Epithelial cell of prostate (primary cell): ENCODE measurements at places on chromosomes 3 and 15.

DNA sequence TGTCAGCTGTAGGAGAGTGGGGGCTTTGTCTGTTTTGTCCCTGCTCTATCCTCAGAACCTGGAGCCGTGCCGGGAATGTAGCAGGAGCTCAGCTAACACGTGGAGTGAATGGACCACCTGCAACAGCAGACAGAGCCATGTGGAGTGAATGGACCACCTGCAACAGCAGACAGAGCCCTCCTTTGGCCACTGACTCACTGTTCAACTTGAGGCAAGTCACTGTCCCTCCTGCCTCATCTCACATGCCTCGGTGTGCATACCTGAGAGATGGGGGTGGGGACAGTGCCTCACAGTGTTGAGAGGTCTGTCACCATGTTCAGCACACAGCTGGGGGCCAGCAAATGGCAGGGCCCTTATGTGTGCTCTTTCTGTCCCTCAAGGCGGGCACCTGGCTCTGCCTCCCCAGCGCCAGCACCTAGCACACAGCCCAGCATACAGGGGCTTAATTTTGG, 27.9 kb downstream of the FEM1B start:
- no peak for DNase-seq

DNA sequence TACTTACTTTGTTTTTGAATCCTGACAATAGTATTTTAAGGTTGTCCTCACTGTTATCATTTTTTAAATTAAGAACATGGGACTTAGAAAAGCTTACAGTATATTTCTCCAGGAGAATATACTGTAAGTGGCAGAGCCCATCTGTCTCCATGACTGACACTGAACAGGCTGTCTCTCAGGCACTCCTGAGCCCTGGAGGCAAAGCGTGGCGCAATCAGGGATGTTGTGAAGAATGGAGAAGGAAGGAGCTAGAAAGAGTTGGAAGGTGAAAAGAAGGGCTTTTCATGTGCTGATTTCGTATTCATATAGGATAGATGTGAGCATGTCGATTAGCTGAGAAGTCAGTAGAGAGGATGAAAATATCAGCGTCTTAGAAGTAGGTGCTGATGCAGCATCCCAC, 41.5 kb downstream of the FGF12 start:
- DNase-seq = no peak

- no peak for DNase-seq
Observed at GRCh38 chr3:32399030-32399620, 7.5 kb downstream of the CMTM7 start.

- no peak for DNase-seq
Observed at GRCh38 chr3:28286595-28286994, 45.2 kb downstream of the CMC1 start.

DNA sequence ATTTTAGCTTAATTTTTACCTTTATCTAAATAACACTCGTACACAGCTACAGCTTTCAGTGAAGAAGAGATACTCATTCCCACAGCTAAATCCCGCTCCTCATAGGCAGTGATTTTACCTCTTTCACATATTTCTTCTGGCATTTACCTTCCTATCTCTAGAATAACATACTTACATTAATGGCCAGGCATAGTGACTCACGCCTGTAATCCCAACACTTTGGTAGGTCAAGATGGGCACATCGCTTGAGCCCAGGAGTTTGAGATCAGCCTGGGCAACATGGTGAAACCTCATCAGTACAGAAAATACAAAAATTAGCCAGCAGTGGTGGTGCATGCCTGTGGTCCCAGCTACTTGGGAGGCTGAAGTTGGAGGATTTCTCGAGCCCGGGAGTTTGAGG, 80.2 kb downstream of the PPARG start:
- no peak for DNase-seq
